ENCODE measurements at places on chromosomes 1 and 21.

DNA sequence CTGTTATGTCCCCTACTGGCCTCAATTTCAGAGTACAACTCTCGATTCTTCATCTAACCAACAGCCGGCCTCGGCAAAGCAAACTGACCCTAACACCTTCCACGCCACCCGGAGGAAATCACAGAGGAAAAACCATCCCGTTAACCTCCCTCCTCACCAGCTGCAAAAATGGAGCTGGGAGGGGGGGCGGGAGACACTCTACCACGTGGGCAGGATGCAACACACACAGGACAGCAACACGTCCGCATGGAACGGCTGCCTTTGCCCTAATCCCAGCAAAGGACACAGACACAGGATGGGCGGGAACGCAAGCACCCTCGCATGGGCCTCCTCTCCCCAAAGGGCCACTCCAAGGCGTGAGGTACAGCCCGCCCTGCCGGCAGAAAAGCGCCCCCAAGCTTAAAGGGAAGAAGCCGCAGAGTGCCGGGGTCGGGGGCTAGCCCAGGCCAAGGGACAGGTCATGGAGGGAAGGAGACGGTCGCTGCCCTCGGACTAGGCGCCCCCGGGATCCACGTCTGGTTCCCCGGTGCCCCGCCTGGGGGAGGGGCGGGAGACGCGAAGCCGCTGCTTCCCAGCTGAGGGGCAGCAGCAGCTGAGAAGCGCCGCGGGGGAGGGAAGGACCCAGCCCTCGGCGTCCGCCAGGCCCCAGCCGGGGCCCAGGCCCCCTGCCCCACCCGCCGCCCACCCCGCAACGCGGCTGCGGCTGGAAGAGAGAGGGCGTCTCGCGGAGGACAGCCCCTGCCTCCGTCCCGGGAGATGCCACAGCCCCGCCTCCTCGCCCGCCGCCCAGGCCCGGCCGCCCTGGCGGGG lies 590 bp downstream of the FOXJ3 start:
- peak; percentile 72 for DNase-seq

- DNase-seq = no peak
These were observed 199.4 kb upstream of the CAMK1G start for GRCh38 chr1:209383907-209384709.

DNA sequence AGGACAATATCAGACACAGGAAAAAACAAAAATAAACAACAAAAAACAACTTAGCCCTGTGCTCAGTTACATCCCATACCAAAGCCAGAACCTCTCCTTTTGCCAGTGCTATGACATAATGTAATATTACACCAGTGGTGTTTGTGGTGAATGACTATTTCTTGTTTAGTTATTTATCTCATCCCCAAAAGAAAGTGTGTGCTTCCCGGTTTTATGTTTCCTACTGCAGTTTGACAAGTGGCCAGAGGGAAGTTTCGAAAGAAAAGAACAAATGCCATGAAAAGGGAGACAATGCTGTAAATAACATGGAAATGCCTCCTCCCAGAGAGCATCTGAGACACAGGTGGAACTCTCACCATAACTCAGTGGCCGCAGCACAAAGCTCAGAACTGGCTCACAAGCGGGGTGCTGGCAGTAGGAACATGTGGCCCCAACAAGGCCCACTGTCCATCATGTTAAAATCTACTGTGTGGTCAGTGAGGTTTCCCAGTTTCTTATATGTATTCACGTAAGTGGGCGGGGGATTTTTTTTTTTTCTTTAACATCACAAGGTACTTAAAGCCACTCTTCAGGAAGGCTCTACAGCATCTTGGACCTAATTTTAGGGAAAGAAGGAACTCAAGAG lies 158.2 kb downstream of the BARHL2 start:
- DNase-seq = no peak

DNA sequence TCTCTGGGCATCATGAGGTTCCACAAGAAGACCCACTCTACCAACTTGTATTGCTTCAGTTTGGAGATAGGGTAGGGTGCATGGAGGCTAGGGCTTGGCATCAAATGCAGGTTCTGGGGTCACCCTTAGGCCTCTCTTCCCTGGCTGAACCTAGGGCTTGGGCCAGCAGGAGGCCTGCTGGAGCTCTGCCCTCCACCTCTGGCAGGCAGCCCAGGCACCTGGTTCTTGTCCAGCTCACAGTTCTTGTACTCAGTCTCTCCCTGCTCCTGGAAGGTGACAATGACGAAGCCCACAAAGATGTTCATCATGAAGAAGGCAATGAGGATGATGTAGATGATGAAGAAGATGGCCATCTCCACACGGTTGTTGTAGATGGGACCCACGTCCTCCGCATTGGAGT lies 37.5 kb upstream of the KIF21B start:
- DNase-seq = no peak

GRCh38 chr1:158058237-158058985 lies 65.0 kb downstream of the KIRREL1 start:
- DNase-seq = peak; percentile 33

DNA sequence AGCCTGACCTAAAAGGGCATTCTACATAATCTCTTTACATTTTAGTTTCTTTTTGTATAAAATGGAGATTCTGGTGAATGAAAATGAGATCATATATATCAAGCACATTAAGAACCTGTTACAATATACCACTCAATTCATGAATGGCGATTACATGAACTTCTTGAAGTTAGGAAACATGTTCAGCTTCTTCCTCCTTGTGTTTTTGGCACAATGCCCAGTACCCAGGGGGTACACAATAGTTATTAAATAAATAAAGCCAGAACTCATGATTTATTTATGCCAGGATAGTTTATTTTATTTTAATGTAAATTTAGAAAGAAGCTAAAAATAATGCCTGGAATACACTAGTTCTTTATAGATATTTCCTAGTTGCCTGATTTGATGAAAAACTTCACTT lies 186.0 kb upstream of the PTGFR start:
- DNase-seq = peak; percentile 37

- DNase-seq = no peak
These were observed 21.8 kb downstream of the COA7 start for GRCh38 chr1:52676249-52676903.

- DNase-seq = no peak
These were observed 410.0 kb downstream of the TGFB2 start for GRCh38 chr1:218755128-218755527.

- DNase-seq = no peak
These were observed 513.9 kb downstream of the OMA1 start for GRCh38 chr1:58032611-58033073.

- no peak for DNase-seq
These were observed 32.6 kb downstream of the PIGM start for GRCh38 chr1:159999204-159999603.

DNA sequence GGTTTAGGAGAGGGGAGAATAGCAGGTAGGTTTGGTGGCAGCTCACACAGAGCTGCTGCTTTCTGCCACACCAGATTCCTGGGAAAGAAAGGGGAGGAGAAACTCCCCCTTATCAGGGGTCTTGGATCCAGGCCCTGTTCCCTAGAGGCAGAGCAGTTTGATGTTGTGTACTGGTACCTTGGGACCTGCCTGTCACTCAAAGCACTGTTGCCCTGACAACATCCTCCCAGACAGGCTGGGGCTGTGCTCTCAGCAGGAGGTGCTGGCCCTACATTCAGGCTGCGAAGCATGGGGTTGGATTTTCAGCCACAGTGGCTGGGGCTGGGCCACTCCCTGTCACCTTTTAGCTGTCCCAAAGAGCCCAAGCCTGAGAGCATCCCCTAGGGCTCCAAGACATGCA lies 188.0 kb downstream of the GRIK3 start:
- no peak for DNase-seq

- DNase-seq = no peak
These were observed 70.7 kb upstream of the CAMK1G start for GRCh38 chr1:209512821-209513220.

DNA sequence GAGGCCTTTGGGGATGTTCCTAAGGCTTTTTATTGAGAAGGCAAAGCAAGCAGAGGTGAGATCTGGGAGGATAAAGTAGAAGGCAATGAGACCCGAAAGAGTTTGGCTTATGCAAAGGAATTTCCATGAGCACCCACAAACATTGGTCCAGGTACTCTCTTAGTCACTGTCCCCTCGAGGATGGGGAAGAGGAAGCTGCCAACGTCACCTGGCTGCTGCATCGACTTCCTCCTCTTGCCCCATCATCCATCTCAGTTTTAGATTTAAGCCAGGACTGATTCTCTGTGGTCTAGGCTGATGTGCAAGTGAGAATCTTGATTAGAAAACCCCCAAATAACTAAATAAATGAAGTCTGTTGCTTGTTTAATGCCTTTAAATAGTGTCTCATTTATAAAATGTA lies 28.7 kb downstream of the RUNX1 start:
- DNase-seq = no peak

GRCh38 chr1:61579802-61580201 lies 145.1 kb downstream of the TM2D1 start:
- DNase-seq = no peak

GRCh38 chr1:28244549-28245251 lies 8.8 kb downstream of the ATP5IF1 start:
- DNase-seq = no peak

DNA sequence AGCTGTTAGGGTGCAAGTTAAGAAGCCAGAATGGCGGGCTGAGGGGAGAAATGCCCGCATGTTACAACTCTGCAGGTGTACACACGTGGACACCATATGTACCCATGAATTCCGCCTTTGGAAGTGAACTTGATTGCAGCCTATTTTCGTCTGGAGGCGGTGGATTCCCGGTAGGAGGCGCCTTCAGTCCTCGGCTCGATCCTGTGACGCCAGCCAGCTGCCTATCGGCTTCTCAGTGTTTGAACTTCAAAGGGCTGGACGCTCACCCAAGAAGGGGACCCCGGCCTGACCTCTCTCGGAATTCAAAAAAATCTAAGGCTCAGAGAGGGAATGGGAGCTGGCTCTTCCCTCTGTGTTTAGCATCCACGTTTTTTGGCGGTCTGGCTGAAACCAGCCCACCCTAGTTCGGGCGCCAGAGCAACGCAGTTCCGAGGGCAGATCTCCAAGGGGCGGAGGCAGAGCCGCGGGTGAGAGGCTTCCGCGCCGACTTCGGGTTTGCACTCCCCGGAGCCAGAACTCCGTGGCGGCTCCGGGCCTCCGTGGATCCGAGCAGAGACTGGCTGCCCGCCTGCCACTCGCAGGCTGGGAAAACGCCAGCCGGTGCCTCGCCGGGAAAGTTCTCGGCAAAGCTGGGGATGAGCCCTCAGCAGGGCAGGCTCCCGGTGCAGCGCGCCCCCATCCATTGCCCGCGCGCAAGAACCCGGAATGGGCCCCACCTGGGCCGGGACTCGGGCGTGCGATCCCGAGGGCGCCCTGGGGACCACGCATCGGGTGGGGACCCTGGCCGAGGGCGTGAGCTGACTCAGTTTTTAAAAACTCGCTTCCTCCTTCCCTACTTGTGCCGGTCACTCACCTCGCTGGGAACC lies 996 bp upstream of the TMEM51 start:
- peak; percentile 84 for DNase-seq

- DNase-seq = no peak
These were observed 926 bp upstream of the DFFA start for GRCh38 chr1:10473145-10473765.

DNA sequence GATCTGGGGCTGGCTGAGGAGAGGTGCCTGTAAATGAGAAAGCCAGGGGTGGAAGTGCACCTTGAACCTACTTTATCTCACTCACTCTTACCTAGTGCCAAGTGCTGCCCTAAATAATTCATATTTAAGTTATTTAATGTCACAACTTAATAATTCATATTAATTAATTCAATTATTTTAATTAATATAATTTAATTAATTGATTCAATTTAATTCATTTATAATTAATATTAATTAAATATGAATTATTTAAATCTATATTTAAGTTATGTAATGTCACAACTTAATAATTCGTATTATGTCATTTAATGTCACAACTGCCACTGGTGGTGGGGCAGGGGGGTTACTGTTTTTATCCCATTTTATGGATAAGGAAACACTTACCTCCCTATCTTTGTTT lies 361.6 kb upstream of the RUNX1 start:
- DNase-seq = no peak

- no peak for DNase-seq
These were observed 18.2 kb upstream of the IFI6 start for GRCh38 chr1:27690183-27690582.

DNA sequence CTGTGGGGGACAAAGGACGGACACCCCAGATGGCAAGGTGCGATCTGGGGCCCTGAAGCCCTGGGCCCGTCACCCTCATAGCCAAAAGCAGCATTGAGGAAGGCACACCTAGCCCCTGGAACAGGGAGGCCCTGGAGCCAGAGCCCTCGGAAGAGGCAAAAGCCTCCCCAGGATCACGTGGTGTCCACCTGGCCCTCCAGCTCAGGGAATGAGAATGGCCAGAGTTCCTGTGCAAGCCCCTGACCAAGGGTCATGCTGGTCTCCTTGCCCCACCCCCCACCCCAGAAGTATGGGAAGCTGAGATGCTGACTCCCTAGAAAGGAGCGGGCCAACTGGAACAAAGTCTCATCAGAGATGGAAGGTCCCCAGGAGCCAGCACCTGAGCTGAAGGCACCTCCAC lies 1.0 kb upstream of the PDZK1IP1 start:
- DNase-seq = no peak

DNA sequence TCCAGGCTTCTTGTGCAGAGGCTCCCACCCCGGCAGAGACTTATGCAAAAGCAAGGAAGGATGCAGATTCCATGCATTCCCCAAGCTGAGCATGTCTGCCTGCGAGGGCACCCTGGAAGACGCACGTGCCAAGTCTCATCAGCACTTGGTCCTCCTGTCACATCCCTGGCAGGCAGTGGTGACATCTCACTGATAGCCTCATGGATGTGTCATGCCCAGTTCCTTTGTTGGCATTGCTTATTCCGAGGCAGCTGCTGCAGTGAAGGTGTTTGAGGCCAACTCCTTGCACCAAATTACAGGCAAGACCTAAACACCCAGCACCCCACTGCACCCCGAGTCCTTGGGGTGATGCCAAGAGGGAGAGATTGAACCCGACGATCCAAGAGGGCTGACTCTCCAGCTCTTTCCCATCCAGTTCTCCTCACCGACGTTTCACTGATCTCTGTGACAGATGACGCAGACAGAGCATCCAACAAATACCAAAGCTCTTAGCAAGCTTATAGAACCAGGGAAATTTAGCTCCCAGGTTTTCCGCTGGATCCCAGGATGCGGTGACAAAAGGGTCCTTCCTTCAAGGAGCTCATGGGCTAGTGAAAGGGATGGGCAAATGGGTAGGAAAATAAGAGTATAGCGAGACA lies 611.1 kb downstream of the AJAP1 start:
- DNase-seq = no peak

Data from A673 (cell line).